ENCODE measurements at places on chromosomes 1 and 21.

DNA sequence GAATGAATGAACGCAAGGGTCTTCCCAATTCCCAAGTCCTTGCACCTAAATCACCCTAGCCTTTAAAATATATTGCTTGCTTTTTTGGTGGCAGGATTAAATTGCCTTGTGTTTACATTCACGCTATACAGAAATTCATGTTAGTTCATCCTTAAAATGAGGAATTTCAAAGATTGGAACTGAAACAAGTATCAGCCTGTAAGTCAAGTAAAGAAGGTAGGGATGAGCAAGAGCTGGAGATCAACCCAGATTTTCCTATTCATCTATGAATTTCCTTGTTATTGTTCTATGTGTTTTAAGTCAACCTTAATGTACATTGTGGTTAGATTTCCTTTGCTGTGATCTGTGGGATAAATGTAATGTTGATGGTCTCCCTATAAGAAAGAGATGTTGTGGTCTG lies 248.2 kb downstream of the NFIA start:
- no peak for DNase-seq

GRCh38 chr21:42022091-42022430 lies 11.9 kb upstream of the ZBTB21 start:
- DNase-seq, result no peak

DNA sequence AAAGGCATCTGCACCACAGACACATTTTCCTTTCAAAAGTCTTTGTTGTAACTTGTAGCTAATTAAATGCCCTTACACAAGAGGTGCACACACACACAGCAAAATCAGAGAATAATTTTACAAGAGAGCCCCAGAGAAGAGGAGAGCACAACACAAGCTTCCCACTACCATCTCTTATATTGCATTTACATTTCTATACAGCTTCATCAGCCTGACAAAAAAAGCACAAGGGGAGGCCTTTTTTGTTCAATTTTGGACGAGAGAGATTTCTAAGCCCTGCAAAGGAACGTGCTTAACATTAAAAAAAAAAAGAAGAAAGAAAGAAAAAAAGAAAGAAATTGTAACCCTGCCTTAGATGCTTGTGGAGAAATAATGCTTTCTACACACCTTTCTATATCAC lies 17.1 kb upstream of the ESRRG start:
- no peak for DNase-seq

GRCh38 chr1:171420810-171421209 lies 64.5 kb upstream of the PRRC2C start:
- DNase-seq, result no peak

DNA sequence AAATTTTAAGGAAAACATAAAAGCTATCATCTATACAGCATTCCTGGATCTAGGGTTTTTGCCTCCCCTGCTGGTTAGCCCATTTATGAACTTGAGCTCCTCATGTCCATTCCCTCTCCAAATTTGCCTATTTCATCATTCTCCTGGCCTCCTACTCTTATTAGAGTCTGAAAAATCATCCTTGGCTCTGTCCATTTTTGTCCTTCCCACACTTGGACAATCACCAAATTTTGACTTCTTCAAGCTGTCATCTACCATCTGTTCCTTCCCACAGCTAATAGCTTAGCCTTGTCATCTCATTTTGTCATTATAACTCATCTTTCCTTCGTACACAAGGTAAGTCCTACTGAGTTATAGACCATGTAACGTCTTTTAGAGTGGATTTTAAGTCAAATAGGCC lies 2.2 kb upstream of the HENMT1 start:
- no peak for DNase-seq

GRCh38 chr1:229859026-229859425 lies 208.0 kb upstream of the GALNT2 start:
- DNase-seq, result no peak

DNA sequence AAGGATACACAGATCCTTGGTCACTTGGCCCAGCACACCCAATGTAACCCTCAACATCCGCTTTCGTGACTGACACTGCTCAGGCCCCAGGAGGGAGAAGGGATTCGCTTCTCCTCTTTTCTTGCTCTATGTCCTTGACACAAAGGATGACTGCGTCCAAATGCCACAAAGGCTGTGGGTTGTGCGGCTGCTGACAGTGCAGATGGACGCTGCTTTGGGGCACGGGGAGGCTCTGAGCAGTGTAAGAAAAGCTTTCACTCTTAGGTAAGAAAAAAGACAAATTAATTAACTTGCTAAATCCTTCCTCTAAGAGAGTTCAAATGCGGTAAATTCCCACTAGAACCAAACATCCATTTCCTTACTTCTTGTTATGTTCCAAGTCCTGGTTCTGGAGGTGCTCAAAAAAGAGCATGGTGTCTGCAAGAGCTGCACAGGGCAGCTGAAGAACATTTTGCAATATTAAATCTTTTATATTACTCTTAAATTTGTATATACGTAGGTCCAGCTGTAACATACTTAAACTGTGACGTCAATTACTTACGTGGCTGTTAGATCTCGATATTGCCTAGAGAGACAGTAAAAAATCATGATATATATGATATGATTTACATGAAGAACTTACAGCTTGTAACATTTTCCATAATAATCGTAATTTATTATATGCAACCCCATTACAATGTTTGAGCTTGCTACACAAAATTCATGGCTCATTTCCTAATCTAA lies 19.4 kb upstream of the EPHB2 start:
- no peak for DNase-seq

DNA sequence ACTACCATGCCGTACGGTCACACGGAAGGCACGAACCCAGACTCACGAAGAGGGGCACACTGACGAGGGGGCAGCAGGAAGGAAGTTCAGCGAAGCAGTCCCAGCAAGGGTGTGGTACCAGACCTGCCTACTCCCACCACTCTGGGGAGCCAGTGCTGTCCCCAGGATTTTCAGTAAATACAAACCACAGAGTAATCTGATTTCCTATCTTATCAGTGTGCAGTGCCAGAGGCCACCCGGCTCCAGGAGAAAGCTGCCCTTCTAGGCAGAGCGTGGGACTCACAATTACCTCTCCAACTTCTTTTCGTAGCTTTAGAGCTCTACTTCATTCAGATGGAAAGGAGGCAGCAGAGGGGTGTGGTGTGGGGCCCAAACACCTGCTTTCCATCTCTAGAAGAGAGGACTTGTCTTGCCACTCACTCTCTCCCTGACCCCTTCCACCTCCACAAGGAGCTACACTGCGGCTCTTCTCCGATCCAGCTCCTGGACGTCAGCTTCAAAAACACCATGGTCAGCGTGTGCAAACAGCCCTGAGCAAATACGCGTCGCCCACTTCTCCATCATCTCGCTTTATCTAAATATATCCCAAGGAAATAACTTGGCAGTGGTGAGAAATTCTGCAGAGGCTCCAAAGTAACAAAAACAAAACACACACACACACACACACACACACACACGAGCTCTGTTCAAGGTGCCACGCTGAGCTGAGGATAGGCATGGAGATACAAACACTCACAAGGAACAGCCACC lies 98.5 kb downstream of the MRPL37 start:
- no peak for DNase-seq

DNA sequence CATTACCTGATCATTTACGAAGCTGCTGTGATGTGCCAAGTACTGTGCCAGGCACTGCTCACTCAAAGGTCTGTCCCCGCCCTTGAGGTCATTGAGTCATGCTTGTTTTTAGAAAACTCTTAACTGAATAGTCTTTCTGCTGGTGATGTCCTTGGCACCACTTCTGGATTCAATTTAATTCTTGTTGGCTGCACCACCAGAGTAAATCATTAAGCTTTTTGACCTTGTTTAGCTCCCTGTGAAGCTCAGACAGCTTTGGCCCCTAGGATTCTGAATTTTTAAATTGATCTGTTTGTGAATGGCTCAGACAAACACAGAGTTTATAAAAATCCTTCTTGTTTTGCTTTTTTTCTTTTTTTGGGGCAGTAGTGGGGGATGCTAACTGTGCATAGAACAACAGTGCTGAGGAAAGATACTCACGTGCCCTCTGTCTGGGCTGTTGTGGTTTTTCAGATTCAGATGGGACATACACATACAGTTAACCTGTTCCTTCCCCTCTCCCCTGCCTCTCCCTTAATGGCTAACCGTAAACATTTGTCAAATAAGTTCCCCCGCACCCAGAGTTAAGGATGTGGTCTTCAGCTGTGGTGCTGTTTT lies 67.6 kb downstream of the MTR start:
- DNase-seq, result no peak

DNA sequence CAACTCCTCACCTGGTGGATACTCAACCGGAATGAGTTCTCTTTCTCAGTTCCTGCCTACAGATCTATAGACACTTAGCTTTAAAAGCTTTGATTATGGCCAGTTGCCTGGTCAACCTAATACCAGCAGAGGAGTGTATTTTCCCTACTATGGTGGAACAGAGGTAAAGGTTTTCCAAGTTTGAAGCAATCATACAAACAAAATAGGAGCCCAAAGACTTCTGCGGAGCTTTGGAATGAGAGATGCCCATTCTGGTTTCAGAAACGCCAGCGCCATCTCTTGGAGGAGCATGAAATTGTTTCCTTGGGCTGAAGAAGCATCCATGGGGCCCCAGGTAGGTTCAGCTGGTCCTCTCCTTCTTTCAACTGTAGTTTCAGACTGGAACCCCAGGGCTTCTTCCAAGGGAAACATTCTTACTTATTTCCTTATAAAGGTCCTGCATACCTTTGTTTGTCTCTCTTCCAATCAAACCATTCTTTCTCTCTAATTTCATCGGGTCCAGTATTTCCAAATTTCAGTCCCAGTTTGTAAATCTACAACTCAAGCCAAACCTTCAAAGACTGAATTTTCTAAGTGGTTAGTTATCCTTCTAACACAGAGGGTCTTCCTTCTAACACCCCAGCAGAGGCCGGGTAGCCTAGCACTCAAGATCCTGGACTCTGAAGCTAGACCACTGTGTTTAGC lies 95.9 kb downstream of the KCNJ15 start:
- DNase-seq, result peak; percentile 26

DNA sequence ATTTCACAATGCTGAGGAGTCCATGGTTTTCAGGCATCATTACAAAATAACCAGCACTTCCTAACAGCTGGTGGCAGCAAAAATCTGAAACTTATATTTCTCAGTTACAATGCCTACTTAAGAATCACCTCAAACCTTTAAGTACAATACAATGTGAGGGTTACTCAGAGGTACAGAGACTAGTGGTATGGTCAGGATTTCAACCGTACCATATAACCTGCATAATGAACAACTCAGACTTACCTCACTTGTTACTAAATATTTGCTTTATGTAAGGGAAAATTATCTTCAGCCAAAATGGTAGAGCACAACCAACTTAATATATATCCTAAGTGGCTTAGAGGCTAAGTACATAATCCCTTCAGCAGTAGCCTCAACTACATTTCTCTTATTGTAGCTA lies 344.5 kb downstream of the SMYD3 start:
- DNase-seq, result no peak

DNA sequence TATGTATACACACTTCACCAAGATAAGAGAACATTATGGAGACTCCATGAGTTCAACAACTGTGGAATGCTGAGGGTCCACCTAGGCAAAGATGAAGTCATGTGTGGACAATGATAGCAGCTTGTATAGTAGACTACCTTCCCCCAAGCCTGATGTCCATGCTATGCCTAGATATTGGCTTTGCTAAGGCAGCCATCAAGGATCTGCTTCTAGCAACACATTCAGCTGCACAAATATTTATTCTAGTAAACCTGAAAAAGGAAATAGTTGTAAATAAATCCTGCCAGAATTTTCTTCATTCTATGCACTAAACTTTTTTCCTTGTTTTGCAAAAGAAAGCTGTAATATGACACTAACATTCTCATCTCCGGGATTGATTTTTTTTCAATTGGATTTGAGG lies 7.0 kb upstream of the LPAR3 start:
- DNase-seq, result no peak

- DNase-seq, result no peak
These were observed 88.1 kb upstream of the WARS2 start for GRCh38 chr1:119228335-119229080.

DNA sequence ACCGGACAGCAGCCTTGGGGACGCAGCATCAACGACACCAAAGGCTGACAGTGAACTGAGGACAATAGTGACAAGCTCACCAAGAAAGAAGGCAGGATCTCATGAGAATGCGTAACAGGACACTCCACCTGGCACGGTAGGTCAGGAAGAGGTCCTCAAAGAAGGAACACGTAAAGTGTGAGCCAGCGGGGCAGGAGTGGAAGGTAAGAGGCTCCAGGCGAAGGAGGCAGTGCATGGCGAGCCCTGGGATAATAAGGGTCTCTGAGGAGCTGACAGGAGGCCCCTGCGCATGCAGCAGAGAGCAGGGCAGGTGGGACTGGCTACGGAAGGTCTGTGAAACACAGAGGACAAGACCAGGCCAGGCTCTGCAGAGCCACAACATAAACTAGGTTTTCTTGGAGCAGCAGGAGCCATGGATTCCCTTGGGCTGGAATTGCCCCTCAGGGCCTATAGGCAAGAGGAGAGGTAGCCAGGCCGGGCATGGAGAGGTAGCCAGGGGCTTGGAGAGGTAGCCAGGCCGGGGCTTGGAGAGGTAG lies 8.2 kb downstream of the LSS start:
- DNase-seq, result no peak

GRCh38 chr1:119475866-119476439 lies 31.1 kb upstream of the HSD3B1 start:
- peak; percentile 65 for DNase-seq

GRCh38 chr1:32627596-32628162 lies 22.7 kb downstream of the ZBTB8OS start:
- DNase-seq, result no peak

DNA sequence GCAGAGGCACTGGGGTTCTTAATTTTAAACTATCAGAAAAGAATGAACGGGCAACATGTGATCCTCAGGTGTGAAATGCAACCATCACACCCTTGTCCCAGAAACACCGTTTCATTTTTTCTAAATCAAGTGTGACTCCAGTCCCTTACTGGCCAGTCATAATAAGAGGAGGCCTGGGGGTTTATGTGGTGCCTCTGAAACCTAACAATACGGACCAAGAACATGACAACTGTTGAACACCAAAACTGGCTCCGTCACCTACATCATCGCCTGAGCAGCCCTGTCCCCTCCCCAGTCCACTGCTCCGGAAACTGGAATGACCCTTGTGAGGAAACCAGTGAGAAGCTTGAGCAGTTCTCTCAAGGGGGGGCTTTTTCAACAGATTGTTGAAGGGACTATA lies 55.9 kb upstream of the KIF26B start:
- DNase-seq, result no peak

DNA sequence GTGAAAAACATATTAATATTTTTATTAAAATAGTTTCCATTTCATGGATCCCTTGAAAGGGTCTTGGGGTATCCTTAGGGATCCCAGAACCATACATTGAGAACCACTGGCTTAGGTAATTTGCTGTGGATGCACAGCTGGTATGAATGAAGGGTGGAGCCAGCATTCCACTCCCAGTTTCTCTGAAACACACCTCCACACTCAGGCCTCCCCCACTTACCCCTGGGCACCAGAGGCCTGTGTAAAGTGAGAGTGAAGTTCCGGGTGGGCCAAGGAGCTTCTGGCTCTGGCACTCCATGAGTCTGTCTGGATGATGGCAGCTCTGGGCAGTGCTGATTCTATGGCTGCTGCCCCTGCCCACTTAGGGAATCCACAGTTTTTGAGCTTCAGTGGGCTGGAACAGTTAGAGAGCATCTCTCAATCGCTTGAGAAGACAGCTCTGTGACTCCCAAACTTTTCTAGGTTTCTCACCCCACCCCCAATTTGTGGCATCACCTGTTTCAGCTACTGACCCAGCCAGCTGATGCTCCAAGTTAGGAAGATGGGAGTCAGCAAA lies 57.8 kb upstream of the CD1D start:
- no peak for DNase-seq

All from NCI-H526 (cell line).